GM20000 (cell line): ENCODE measurements at places on chromosomes 12 and 14.

DNA sequence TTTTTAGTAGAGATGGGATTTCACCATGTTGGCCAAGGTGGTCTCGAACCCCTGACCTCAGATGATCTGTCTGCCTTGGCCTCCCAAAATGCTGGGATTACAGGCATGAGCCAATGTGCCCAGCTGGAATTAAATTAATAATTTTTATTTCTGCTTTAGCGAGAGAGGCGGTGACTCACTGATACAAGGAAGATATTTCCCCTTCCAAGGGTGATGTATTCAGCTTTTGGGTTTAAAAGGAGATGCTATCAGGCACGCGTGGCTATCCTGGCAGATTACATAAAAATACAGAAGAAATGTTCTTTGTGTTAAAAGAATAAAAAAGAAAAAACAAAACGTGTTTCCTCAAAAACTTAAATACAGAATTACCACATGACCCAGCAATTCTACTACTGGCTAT lies 12.4 kb upstream of the P2RX7 start:
- DNase-seq, result no peak

DNA sequence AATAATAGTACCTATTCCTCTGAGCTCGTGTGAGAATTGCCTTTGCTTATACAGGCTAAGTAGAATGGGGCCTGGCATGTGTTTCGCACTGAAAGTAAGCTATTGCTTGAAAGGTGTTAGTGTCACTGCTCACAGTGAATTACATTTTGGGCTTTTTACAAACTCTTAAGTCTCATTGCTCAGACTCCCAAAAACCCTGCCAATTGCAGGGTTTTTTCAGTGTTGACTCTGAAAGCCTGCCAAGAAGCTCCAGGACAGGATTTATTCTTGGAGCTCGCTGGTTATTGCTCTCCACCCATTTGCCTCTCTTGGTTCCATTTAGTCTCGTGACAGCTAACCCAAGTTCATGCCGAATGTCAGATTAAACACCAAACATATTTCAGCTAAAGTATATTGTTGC lies 39.8 kb downstream of the NOPCHAP1 start:
- no peak for DNase-seq

DNA sequence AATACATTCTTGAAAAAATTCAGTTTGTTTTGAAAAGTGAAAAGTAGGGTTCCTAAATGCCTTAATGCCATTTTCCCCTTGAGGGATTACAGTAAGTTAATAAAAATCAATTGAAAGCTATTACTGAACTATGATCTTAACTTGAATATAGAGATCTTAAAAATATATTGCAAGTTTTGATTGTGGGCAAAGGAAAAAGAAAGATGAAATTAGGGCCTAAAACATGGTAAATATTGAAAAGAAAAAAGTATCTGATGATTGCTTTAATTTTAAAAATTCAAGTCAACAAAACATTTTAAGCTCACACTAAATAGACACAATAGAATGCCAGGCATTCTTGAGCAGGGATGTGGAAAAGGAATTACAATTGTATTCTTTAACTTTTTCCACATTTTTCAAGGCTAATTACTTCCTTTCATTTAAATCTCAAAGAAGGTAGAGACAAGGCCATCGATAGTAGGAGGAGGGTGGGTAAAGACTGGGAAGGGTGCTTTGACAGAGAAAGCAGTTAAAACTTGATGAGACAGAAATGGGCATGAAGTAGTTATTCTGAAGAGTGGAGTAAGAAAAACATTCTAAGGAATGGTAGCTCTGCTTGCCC lies 294.4 kb downstream of the NELL2 start:
- no peak for DNase-seq

- no peak for DNase-seq
Observed at GRCh38 chr14:93317875-93318807, 14.7 kb downstream of the BTBD7 start.

DNA sequence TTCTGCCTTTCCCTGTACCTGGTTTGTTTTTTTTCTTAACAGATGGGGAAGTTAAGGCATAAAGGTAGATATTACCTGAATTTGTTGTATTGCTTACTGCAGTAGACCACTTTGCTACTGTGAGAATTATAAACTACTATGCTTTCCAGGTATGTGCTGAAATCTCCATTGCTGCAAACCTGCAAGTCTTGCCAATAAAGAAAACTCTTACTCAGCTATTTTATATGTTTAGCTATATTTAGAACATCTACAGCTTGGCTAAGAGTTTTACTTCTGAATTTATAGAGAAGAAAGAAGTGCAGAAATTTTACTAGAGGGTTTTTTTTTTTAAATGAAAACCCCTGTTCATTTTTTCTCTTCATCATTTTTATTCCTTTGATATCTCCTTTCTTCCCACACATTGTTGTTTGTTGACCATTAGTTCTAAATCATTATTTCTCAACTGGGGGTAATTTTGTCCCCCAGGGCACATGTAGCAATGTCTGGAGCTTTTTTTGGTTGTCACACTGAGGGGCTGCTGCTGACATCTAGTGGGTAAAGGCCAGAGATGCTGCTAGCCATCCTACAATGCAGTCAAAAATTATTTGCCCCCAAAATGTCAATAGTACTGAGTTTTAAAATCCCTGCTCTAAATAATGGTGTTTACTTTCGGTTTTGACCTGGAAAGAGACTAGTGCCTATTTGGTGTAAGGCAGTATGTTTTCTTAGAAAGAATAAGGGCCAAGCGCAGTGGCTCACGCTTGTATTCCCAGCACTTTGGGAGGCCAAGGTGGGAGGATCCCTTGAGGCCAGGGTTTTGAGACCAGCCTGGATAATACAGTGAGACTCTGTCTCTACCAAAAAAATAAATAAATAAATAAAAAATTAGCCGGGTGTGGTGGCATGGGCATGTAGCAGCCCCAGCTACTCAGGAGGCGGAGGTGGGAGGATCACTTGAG lies 48.6 kb downstream of the PCNX1 start:
- peak; percentile 12 for DNase-seq

DNA sequence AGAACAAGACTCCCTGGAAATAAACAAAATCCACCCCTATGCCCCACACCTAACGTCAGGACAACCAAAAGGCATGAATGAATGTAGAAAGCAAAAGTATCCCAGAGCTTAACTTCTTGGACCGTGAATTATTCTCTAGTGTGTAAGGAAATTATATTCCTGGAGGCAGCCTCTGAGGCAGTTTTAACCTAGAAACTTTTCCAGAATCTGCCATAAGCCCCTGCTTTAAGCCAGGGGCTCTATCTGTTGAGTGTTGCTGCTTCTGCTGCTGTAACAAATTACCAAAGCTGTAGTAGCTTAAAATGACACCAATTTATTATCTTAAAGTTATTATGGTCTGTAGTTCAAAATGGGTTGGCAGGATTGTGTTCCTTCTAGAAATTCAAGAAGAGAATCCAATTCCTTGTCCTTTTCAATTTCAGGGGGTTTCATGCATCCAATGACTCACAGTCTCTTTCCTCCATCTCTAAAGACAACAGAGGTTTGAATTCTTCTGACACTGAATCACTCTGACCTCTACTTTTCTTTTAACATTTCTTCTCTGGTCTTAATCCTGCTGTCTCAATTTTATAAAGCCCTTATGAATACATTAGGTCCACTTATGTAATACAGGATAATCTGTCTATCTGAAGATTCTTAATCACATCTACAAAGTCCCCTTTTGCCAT lies 242.7 kb downstream of the ATXN7L3B start:
- no peak for DNase-seq

GRCh38 chr12:100716945-100717732 lies 77.4 kb upstream of the ANO4 start:
- no peak for DNase-seq

- DNase-seq, result no peak
Observed at GRCh38 chr12:58491306-58491705, 429.0 kb downstream of the LRIG3 start.
